Activated naive CD4-positive, alpha-beta T cell treated with anti-CD3 and anti-CD28 coated beads for 36 hours (primary cell): ENCODE measurements at places on chromosomes 7 and 10. TPM values are rescaled to one million over a fixed set of nuclear protein-coding genes. Genes with fewer than 3 reads are reported as not detected.

COL28A1 gene
- total RNA-seq, result not detected

CASP2 gene
- 124 TPM for total RNA-seq

GPER1 gene
- total RNA-seq, result not detected

SYT15B gene
- total RNA-seq, result not detected

ADAM12 gene
- not detected for total RNA-seq

ADIRF gene
- not detected for total RNA-seq

LIPF gene
- not detected for total RNA-seq

C10orf67 gene
- total RNA-seq, result 3.2 TPM

HOXA10 gene
- total RNA-seq, result not detected

GPR26 gene
- total RNA-seq, result not detected

TMEM229A gene
- total RNA-seq, result not detected

ADAMTS14 gene
- total RNA-seq, result not detected

KCNIP2 gene
- 0.79 TPM for total RNA-seq

NIPSNAP2 gene
- 57.3 TPM for total RNA-seq

GHRHR gene
- total RNA-seq, result not detected

LLCFC1 gene
- total RNA-seq, result not detected

FGFBP3 gene
- total RNA-seq, result 1.6 TPM

CYP2W1 gene
- total RNA-seq, result not detected

FAM25A gene
- not detected for total RNA-seq
